ENCODE measurements at places on chromosomes 5 and 9. TPM values are rescaled to one million over a fixed set of nuclear protein-coding genes. Genes with fewer than 3 reads are reported as not detected.

C5orf58 gene
- 0.19 TPM for polyA plus RNA-seq

GRXCR2 gene
- polyA plus RNA-seq = not detected

TSSK1B gene
- not detected for polyA plus RNA-seq

FBXL7 gene
- polyA plus RNA-seq = 28.1 TPM

PPP3R2 gene
- 0.06 TPM for polyA plus RNA-seq

RICTOR gene
- polyA plus RNA-seq = 31.8 TPM

ZNF474 gene
- polyA plus RNA-seq = 0.65 TPM

DNA sequence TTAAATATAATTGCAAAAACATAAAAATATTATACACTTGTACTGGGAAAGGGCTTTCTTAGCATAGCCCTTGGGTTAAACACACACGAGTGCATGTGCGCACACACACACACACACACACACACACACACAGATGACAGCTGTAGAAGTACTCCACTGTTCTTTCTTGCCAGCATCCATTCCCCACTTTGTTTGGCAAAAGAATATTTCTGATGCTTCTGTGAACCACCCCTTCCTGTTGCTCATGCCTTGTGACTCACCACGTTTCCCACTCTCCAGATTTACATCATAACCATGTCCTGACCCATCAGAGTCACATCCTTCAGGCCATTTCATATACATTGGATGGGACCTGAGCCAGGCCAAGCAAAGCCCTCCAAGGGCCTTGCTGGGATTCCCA is 280.1 kb downstream of the DNAH5 start:
- no peak for DNase-seq

DNA sequence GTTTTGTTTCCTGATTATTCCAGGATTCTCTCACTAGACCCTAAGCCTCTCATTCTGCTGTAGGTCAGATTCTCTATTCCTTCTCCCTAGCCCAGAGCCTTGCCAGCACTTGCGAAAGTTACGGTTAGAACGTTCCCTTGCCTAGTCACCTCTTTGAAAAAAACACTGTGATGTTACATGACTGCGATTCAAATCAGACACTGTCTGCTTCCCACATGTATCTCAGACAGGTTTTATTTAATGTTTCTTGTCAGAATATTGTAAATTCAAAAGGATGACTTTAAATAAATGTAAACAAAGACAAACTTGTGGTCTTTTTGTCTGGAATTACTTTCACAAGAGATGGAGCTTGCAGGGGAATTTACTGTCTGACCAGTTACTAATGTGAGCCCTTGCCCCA is 116.5 kb upstream of the OTULINL start:
- no peak for DNase-seq

DNA sequence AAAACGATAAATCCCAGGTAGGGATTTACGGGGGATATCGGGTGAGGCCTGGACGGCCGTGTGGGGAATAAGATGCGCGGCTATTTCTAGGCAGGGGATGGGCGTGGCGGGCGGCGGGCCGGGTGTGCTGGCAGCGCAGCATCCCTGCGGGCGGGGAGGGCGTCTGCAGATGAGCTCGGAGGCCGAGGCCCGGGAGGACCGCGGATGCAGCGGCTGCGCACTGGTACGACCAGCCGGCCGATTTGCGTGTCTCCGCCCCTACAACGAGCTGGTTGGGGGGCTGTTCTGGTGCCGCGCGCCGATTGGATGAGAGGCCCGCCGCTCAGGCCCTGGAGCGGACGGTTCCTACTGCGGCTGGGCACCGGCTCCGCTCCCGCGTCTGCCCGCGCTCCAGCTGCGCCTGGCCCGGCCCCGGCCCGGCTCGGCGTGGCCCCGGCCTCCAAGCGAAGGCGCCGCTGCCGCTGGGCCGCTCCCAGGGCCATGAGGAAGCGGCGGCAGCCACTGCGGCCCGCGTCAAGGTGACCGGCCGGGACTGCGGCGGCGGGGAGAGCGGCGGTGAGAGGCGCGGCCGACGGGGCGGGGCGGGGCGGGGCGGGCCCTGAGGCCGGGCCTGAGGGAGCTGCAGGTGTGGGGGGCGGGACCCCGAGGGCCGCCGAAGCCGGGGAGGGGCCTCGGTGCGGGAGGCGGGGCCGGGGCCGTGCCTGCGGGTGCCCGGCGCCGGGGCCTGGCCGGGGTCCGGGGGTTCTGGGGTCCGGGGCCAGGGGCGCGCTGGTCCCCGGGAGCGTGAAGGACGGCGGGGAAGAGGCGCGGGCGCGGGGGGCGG is at the start of gene RALGPS1:
RALGPS1 (plus strand) TSS at position 325 of the 823 bp plus-strand sequence. CDS start 47,508 bp downstream, outside the sequence.
- peak; percentile 77 for DNase-seq

- DNase-seq = no peak
Measured at GRCh38 chr5:149257889-149258705, 13.6 kb upstream of the AFAP1L1 start.

DNA sequence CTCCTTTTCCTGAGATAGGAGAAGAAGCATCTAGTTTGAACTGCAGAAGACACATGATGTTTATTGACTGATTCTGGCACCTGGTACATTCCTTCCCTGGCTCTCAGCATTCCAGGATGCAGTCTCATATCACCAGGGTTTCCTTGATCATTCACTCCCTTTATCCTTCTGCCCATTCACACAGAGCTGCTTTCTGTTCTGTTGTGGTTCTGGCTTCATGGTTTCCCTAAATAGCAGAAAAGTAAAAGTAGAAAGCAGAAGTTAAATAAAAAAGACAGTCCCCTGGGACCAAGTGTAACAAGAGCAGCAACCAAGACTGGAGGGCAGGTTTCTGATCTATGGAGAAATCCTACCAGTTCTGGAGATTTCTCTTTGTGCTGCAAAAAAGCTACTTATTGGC is 3.2 kb downstream of the IFNA8 start:
- no peak for DNase-seq

DNA sequence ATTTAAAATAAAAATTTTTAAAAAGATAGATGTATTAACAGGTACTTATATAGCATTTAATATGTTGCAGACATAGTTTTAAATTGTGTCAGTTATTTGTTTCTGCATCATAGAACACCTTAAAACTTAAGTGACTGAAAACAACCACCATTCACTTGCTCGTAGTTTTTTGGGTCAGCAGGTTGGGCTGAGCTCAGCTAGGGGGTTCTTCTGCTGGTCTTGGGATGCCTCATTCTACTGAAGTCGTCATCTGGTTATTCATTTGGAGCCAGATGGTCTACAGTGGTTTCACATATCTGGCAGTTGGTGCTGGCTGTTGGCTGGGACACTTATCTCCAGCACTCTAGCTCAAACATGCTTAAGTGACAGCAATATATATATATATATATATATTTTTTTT is 29.6 kb downstream of the PSAT1 start:
- DNase-seq = no peak

DNA sequence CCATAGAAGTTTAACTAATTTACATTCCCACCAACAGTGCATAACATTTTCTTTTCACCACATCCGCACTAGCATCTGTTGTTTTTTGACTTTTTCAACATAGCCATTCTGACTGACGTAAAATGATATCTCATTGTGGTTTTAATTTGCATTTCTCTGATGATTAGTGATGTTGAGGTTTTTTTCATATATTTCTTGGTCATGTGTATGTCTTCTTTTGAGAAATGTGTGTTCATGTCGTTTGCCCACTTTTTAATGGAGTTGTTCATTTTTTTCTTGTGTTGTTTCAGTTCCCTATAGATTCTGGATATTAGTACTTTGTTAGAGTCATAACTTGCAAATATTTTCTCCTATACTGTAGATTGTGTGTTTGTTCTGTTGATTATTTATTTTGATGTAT is 163.4 kb downstream of the FER start:
- DNase-seq = no peak

DNA sequence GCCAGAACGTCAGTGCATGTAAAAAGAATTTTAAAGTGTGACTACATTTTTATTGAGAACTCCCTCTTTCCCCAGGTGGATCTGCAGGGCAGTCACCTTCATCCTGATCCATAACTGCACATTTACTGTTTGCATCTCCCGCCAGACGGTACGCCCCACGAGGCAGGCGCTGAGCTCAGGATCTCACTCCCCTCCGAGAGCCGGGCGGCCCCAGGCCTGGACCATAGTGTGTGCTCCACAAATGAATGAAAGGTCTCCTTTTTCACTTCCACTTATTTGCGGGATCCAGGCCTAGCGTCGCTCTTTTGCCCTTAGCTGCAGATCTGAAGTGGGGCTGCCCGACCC is 378 bp downstream of the DROSHA start:
- DNase-seq = peak; percentile 0

- no peak for DNase-seq
Measured at GRCh38 chr9:32928145-32928763, 73.2 kb downstream of the APTX start.

DNA sequence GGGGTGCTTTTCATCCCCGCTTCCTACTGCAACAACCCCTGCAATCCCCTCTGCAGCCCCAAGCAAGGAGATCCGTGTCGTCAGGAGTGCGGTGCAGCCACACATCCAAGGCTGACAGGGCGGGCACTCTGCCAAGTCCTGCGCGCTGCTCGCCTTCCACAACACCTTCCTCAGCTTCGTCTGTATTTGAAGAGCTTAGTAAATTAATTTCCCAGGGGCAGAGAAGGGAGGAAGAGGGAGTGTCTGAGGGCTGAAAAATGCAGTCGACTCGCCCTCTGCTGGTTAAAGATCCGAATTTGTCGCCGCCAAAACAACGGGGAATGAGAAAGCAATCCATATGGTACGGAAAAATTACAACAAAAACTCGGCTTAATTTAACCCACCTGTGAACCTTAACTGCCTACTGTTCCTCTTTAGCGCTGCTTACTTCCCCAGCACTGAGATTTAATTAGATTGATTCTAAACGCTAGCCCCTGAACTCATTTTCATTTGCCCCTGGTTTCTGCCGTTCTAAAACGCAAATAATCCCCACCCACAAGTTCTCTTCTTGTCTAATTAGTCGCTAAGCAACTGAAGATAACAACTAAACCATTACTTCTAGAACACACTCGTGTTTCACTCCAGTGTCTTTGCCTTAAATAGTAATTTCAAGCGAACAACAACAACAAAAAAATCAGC is 10.9 kb upstream of the PCDHB1 start:
- no peak for DNase-seq

DNA sequence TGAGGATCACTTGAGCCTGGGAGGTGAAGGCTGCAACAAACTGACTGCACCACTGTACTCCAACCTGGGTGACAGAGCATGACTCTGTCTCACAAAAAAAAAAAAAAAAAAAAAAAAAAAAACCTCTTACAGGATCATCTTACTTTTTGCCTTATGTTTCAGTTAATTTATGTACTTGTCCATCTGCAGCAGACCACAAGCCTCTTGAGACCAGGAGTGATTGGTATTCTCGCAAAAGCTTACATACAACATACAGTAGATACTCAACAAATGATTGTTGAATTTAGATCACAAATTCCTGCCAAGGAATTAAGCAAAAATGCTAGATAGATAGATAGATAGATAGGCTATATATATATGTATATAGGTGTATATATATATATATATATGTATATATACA is 12.4 kb downstream of the CEMIP2 start:
- DNase-seq = no peak

DNA sequence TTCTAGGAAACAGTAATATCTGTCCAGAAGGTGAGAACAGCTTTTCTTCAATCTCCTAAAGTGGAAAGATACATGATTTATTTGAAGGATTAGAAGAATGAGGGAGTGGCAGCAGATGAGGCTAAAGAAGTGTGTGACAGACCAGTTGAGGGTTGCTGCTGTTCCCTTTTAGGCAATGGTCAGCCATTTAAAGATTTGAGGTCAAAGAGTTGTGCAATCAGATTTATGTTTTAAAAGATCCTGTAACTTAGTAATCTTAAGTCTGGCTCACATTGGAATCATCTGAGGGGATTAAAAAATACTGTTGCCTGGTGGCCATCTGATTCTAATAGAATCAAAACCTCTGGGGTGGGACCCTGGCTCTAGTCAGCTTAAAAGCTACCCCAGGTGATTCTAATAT is 4.3 kb upstream of the SGCD start:
- no peak for DNase-seq

DNA sequence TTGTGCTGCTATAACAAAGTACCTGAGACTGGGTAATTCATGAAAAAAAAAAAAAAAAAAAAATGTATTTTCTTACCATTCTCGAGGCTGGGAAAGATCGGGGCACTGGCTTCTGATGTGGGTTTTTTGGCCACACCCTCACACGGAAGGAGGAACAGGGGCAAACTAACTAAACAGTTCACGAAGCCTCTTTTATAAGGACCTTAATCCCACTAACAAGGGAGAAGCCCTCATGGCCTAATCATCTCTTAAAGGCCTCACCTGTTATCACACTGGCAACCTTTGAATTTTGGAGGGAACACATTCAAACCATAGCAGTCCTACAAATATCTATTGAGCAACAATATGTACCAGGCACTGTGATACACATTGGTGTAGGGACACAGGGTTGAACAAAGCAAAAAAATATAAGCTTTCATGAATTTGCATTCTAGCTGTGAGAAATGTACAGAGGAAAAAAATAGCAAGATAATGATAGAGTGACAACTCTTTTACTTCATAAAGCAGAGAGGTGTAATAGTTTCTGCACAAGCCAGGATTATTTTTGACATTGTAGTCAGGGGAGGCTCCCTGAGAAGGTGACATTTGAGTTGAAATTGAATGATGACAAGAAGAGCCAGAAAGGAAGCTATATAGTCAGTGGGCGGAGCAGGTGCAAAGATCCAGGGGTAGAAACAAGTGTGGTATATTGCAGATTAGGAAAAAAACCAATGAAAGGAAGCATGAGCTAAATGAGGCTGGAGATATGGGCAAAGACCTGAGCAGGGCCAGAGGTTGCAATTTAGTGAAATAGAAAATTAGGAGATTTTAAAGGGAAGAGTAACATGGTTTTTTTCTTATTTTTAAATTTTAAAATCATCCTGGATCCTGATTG is 68.1 kb upstream of the GRAMD2B start:
- DNase-seq = no peak

- no peak for DNase-seq
Measured at GRCh38 chr5:91145333-91145620, 237.8 kb downstream of the ARRDC3 start.

DNA sequence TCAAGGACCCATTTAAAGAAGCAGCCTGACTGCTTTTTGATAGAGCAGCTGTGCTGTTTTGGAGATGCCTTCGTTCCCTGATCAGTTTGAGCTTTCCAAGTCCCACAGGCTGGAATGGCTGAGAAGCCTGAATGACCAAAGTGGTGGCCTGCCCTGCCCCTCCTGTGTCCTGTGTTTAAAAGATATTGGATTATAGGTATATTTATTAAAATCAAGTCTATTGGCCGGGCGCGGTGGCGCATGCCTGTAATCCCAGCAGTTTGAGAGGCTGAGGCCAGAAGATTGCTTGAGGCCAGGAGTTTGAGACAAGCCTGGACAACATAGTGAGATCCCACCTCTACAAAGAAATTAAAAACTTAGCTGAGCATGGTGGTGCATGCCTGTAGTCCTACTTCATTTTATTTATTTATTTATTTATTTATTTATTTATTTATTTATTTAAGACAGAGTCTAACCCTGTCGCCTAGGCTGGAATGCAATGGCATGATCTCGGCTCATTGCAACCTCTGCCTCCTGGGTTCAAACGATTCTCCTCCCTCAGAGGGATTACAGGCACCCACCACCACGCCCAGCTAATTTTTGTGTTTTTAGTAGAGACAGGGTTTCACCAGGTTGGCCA is 87.7 kb downstream of the CACNA1B start:
- no peak for DNase-seq
